ENCODE measurements at places on chromosomes 7 and 10. TPM values are rescaled to one million over a fixed set of nuclear protein-coding genes. Genes with fewer than 3 reads are reported as not detected.

- DNase-seq = no peak
Observed at GRCh38 chr7:70743531-70744325, 388.2 kb upstream of the GALNT17 start.

DNA sequence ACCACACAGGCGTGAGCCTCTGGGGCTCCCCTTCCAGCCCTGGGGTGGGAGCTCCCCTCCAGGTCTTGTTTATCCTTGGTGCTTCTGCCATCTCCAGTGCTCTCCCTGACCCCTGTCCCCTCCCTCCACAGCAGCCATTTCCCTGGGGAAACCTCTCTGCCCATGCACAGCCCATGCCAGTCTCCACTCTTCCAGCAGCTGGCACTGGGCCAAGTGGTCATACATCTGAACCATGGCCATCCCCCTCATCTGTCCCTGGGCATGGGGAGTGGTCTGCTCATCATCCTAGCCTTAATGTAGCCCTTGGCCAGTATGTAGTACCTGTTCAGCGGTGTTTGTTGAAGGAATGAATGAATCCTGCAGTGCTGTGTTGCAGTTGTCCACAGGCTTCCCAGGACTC, 172.4 kb upstream of the ZNF32 start:
- no peak for DNase-seq

DNA sequence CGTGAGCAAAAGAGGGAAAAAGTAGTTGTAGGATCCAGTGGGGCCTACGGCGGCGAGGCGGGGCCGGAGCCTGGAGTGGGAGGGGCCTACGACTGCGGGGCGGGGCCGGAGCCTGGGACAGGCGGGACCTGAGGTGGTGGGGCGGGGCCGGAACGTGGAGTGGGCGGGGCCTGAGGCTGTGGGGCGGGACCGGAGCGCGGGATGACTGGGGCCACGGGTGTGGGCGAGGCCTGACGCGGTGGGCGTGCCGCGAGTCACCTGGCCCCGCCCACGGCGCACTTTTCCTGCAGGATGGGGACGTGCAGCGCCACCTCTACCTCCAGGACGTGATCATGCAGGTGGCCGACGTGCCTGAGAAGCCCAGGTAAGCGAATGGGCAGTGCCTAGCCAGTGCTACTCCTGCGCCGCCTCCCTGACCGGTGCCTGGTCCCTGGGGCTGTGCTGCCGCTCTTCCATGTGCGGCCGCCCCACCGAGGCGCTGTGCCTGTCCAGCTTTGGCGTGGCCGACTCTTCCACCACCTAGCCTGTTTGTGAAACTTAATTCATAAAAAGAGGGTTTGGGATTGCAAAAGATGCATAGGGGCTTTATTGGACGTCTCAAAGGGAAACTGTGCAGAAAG, 496 bp downstream of the ZNF511 start:
- peak; percentile 85 for DNase-seq

GRCh38 chr10:101565370-101565900, 22.6 kb downstream of the POLL start:
- DNase-seq = no peak

- DNase-seq = no peak
Observed at GRCh38 chr10:31368724-31369123, 49.7 kb downstream of the ZEB1 start.

DNA sequence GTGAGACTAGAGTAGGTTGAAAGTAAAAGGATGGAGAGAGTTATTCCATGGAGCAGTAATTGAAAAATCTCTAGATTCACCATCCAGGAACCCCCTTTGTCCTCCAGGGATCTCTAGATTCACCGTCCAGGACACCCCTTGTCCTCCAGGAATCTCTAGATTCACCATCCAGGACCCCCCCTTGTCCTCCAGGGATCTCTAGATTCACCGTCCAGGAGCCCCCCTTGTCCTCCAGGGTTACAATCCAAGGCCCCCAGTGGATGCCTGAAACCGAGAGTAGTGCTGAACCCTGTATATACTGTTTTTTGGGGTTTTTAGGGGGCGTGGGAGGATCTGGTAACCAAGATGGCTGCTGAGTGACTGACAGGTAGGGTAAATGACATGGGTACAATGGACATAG, 38.3 kb upstream of the PPP2R2D start:
- no peak for DNase-seq

DNA sequence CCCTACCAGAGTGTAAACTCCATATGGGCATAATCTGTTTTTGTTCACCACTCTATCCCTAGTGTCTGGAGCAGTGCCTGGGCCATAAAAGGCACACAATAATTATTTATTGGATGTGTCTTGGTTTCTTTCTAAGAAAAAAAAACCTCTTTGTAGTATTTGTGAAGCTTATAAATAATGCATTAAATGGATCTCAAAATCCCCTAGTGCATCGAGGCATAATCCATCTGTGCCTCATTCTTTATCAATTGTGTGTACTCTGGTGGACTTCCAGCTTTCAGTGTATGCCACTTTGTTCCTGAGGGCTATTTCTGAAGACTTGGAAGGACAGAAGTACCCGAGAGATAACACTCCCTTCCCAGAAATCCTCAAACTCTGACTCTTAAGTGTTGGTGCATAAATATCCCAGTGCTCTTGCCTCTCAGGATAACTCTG, 255.0 kb upstream of the PHYHIPL start:
- DNase-seq = no peak

DNA sequence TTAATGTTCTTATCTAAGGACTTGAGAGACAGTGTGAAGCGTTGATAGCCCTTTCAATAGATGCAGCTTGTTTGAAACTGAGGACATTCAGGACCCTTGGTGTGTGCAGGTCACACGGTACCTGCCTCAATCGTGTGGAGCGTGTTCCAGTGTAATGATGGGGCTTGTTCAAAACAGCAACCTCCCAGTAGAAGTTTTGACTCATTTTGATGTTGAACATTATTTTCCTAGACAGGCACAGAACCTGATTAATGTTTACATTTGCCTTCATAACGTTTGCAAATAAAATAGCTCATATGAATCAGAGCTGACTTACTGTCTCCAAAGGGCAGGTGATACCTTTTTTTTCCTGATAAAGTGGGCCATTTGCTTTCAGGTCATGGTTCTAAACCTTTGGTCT, 21.3 kb downstream of the RBM17 start:
- DNase-seq = no peak

Gene SPDYE5
- not detected for total RNA-seq

Gene NYAP1
- 0.28 TPM for total RNA-seq

Gene FMC1
- 6.4 TPM for total RNA-seq

Gene GPR22
- total RNA-seq = not detected

Gene GIMAP8
- not detected for total RNA-seq

Gene AS3MT
- total RNA-seq = 7.5 TPM
